ENCODE measurements at places on chromosomes 16 and 17.

- DNase-seq = no peak
These were observed 12.1 kb downstream of the CD300A start for GRCh38 chr17:74478420-74479100.

DNA sequence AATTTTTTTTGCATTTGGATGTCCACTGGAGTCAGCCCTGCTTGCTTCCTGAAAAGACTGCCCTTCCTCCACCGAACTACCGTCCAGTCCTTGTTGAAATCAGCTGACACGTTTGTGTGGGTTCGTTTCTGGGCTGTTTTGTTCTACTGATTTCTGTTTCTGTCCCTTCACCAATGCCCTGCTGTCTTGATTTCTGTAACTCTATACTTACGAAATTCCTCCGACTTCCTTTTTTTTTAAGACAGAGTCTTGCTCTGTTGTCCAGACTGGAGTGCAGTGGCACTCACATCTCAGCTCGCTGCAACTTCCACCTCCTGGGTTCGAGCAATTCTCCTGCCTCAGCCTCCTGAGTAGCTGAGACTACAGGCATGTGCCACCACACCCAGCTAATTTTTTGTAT, 8.4 kb upstream of the GAA start:
- no peak for DNase-seq

- no peak for DNase-seq
These were observed 36.1 kb downstream of the NOG start for GRCh38 chr17:56629531-56630075.

DNA sequence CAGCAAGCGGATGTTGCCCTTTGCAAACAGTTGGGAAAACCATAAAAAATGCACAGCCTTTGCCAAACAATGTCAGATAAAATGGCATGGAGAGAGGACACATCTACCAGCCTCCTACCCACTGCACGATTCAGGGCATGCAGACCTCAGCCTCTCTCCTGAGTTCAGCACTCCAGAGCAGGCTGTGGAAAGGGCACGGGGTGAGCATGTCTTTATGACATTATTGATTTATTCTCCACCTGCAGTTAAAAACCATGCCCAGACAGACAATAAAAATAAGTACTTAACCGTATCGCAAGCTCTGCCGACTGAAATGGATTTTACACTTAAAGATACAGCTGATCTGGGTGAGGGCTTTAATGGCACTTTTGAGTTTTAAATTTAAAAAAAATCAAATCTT, 127.1 kb downstream of the MAF start:
- DNase-seq = no peak

DNA sequence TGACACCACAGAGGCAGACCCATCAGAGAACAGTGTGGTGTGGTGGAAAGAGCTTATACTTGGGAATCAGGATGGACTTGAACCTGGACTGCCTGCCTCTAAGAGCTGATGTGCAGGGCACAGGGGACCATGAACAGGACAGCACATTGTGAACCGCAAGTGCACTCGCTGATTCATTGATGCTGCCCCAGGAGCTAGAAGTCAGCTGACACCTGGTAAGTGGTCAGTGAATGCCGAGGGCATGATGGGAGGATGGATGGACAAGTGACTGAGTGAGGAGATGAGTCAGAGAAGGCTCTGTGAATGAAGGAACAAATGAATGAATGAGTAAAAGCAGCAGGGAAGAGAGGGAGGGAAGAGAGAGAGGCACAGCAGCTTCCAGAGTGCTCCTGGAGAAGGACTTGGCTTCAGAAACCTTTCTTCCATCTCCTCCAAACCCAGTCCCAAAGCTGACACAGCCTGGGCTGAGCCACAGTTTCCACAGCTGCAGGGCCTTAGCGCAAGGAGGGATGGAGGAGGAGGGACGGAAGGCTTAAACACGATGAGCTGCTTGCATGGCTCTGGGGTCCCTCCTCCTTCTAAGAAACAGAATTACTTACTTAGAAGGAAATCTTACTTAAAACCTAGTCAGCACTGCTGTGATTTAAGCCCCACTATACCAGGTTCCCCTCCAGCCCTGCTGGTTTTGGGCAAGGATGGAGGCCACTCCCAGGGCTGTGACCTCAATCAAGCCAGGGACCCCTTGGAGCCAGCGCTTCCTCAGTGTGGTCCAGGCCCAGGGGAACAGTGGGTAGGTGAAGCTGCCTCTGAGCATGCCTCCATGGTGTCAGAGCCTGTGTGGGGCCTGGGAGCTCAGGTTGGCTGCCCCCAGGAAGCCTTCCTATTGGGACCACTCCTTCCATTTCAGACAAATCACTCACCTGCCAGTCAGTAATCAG, 184.6 kb downstream of the TMEM132E start:
- no peak for DNase-seq

- no peak for DNase-seq
These were observed 612.9 kb downstream of the MAF start for GRCh38 chr16:78987666-78988065.

DNA sequence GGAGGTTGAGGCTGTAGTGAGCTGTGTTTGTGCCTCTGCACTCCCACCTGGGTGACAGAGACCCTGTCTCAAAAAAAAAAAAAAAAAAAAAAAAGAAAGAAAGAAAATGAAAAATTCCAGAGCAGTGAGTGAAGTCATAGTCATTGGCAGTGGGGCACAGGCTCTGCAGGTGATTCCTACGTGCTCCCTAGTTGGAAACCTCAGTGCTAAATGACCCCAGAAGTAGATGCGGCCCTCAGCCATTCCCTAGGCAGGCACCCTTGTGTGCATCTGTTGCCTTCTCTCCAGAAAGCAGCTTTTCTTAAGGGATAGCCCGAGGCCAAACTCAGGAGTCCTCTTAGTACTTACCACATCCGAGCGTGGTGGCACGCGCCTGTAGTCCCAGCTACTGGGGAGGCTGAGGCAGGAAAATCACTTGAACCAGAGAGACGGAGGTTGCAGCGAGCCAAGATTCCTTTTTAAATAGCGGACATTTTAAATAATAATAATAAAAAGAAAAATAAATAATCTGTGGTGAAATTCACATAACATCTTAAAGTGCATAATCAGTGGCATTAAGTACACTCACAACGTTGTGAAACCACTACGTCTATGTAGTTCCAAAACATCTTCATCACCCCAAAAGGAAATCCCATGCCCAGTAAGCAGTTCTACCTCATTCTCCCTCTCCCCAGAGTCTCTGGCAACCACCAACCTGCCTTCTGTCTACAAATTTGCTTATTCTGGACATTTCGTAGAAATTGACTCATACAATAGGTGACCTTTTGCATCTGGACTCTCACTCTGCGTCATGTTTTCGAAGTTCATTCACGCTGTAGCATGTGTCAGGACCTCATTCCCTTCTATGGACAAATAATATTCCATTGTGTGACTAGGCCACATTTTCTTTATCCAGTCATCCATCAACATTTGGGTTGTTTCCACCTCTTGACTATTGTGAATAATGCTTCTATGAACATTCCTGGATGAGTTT, 12.5 kb upstream of the SPHK1 start:
- no peak for DNase-seq

GRCh38 chr16:22635357-22635761, 124.7 kb downstream of the NPIPB5 start:
- DNase-seq = no peak

- no peak for DNase-seq
These were observed 57.5 kb upstream of the DOC2B start for GRCh38 chr17:238964-239259.

DNA sequence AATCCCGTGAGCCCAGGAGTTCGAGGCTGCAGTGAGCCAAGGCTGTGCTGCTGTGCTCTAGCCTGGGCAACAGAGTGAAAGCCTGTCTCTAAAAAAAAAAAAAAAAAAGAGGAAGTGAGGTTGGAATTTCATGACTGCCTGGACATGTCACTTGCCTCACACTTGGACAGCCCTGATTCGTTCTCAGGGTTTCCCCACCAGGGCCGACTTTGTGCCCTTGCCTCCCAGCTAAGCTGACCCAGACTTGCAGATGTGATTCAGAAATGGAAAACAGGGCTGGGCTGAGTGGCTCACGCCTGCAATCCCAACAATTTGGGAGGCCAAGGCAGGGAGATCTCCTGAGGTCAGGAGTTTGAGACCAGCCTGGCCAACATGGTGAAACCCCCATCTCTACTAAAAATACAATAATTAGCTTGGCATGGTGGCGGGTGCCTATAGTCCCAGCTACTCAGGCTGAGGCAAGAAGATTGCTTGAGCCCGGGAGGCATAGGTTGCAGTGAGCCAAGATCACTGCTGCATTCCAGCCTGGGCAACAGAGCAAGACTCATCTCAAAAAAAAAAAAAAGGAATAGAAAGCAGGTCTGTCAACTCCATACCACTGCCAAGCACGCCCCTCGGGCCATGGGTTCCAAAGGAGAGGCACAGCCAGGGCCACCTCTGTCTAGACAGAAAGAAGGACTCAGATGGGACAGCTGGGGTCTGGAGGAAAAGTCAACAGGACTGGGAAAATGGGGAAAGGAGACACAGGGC, 46.9 kb downstream of the SOCS1 start:
- no peak for DNase-seq

DNA sequence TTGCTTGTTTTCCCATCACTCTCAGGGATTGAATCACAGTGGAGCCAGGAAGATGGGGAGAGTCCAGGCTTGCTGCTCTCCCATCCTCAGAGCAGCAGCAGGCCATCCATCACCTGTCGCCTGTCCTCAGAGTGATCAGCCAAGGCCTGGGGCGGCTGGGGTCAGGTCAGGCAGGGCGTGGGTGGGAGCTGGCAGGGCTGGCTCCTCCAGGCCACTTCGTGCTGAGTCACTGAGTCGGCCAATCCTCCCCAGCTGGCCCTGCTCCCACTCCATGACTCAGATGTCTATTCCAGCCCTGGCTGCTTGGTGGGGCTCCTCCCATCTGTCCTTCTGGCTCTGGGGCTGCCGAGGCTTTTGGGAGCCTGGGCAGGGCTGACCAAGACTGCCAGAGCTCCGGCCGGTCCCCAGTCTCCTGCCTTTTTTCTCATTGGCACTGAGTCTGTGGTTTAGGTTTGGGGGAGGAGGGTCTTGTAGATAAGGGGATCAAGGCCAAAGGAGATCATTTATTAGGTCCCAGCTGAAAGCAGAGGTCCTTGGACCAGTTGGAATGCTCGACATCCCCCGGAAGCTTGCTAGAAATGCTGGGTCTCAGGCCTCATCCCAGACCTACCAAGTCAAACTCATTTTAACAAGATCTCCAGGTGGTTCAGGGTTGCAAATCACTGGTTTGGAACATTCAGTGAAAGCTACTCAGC, 72.7 kb downstream of the ABCC1 start:
- DNase-seq = no peak

- DNase-seq = no peak
These were observed 4.4 kb downstream of the EPN3 start for GRCh38 chr17:50536683-50537646.

DNA sequence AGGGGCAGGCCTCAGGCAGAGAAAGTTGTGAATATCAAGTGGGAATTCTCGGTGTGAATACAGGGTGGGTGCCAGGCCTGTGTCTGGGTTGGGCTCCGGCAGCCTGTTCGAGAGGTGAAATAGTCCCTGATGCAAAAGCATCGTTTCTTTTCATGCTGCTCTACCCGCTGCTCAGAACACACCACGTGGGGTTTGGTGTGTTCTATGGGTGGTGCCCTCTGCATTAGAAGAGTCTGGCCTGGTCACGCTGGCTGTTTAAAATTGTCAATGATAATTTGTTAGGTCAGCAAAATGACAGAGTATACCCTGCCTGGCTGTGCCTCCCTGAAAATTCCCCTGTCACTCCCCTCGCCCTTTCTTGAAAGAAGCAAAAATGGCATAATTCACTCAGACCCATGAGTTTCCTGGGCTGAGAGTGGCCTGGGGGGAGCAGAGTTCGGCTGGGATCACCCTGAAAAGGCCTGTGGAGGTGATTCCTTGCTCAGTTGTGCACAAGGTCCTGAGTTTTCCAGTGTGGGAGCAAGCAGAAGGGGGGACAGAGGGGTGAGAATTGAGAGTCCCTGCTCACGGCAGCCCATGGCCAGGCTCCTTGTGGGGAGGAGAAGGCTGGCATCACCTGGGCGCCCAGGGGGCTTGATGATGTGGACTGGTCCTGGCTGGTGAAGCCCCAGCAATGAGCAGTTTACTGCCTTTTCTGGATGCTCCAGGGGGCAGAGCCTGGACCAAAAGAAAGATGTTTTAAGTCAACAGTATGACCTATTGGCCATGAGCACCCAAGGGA, 3.2 kb downstream of the CACNG5 start:
- no peak for DNase-seq

DNA sequence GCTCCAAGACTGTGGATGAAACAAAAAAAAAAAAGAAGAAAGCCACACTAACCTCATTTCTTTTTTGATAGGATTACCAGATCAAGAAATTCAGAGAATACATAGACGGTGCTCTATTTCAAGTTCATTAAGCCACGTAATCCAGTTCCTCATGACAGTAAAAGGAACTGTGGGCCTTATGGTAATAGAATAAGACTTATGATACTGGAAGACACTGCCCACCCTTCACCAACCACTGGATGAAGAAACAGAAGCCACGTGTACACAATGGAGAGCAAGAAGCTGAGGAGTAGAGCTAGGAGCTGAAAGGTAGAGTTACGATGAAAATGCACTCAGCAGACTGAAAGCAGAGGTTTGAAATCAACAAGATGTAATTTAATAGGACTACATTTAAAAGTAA, 11.2 kb downstream of the NCBP3 start:
- no peak for DNase-seq

- DNase-seq = no peak
These were observed 12.1 kb upstream of the NLRC5 start for GRCh38 chr16:56977216-56977615.

DNA sequence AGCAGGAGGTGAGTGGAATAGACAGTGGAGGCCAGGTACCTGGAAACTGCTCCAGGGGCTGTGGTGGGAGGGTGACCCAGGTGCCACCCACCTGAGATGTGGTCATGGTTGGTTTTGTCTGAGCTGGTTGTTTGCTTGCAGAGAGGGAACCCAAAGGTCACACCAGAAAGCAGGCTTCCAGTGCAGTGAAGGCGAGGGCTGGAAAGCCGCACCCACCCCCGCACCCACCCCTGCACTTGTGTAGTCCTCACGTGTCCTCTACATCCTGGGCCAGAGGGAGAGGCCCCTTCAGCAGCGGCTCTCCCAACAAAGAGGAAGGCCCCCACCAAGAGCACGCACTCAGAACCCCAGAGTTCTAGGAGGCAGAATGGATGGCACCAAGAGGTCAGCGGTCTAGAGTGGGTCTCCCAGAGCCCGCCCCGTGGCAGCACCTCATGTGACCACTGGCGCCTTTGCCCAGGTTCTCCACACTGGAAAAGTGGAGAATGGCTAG, 92.6 kb upstream of the CBX4 start:
- no peak for DNase-seq

DNA sequence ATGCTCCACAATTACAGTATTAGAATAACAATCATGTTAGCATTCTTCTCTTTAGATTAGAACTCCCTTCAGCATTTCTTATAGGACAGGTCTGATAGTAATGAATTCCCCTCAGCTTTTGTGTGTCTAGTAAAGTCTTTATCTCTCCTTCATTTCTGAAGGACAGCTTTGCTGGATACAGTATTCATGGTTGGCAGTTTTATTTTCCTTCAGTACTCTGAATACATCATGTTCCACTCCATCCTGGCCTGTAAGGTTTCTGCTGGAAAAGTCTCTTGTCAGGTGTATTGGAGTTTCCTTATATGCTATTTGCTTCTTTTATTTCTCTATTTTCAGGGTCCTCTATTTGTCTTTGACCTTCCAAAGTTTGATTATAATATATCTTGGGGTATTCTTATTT, 4.0 kb upstream of the ABCA10 start:
- DNase-seq = no peak

Measured in T-helper 22 cell (primary cell).